ENCODE measurements at places on chromosomes 13 and 19.

DNA sequence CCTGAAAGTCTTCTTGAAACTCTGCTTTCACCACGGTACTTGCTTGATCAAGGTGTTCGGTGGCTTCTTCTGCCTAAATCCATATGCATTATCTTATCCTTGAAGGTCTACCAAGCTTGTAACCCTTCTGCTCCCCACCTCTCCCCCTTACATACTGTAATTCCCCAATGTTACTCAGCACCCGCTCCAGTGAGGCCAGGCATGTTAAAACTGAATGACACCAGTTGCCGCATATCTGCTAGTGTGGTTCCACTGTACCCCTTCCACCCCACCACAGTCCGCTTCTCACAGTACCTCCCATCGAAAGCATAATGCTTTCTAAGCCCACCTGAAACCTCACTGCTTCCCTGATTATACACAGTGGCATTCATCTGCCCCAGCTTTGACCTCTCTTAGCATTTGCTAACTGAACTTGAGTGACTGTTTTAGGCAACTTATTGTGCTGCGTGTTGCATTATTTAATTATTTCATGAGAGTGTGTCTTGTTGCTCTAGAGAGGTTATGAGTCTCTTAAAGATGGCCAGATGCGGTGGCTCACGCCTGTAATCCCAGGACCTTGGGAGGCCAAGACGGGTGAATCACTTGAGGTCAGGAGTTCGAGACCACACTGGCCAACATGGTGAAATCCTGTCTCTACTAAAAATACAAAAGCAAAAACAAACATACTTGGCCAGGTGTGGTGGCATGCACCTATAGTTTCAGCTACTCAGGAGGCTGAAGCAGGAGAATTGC is 87.6 kb upstream of the MBNL2 start:
- no peak for DNase-seq

- DNase-seq, result no peak
Observed at GRCh38 chr19:49339301-49340068, 4.3 kb downstream of the CD37 start.

- DNase-seq, result no peak
Observed at GRCh38 chr13:89832827-89833226, 1514.7 kb upstream of the MIR17HG start.

GRCh38 chr13:42412812-42413483 is 141.0 kb downstream of the AKAP11 start:
- DNase-seq, result no peak

DNA sequence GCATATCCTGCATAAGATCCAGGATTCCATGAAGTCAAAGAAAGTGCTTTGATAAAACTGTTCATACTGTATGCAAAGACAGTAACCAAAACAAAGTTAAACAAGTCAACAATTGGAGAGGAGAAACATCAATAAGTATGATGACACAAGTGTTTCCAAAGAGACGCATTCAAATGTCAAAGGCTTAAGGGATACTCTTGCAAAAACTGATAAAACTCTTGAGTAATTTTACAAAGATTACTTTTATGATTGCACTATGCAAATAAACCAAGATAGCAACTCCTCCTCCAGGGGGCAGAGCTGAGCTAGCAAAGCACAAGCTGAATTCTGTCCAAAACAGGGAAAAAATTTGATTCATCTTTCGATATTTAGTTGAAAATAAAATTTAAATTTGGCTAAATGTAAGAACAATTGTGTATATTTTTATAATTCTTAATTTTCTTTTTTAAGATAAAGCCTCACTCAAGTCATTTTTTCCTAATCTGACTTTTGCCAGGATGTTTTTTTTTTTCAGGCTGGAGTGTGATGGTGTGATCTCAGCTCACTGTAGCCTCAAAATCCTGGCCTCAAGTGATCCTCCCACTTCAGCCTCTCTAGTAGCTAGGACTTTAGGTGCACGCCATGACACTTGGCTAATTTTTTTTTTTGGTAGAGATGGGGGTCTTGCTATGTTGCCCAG is 84.0 kb downstream of the MZT1 start:
- no peak for DNase-seq

DNA sequence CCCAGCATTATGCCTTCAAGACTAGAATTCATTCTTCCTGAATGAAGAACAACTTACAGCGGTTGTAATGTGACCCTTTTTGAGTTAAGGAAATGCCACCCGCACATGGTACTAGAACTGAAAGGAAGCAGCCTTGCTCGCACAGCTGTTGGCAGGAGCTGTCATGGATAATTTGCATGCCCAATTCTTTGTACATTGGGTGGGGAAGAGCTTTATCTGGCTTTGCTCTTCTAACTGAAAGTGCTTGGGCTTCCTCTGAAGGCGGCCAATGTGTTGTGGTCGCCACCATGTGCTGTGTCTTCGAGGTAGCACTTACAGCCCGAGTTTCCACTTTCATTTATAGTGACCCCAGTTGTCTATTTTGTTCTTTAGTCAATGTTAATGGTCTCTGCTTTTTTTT is 3.4 kb downstream of the CCNE1 start:
- DNase-seq, result peak; percentile 23

GRCh38 chr13:30216111-30216510 is 91.2 kb downstream of the KATNAL1 start:
- no peak for DNase-seq

- DNase-seq, result peak; percentile 51
Observed at GRCh38 chr13:113742000-113742441, 17.0 kb upstream of the TMEM255B start.

GRCh38 chr19:43662487-43662886 is 7.5 kb downstream of the PLAUR start:
- no peak for DNase-seq

DNA sequence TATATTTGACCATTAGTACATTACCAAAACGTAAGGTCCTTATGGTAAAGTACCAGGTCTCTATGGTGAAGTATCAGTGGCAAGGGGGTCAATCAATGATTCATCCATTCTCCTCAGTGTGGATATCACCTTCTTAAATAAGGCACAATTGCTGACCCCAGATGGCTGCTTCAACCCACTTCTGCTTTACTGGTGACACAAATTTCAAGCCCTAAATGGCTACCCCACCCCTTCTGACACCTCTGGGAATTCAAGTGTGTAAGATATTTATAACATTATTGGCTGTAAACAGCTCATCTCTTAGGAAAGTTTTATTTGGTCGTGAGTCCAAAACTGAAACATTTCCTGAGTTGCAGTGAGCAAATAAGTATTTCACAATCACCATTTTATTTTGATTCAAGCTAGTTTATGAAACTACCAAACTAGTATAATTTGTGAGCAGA is 7.9 kb upstream of the WBP4 start:
- DNase-seq, result peak; percentile 73

GRCh38 chr13:97140611-97141010 is 81.5 kb upstream of the MBNL2 start:
- no peak for DNase-seq

DNA sequence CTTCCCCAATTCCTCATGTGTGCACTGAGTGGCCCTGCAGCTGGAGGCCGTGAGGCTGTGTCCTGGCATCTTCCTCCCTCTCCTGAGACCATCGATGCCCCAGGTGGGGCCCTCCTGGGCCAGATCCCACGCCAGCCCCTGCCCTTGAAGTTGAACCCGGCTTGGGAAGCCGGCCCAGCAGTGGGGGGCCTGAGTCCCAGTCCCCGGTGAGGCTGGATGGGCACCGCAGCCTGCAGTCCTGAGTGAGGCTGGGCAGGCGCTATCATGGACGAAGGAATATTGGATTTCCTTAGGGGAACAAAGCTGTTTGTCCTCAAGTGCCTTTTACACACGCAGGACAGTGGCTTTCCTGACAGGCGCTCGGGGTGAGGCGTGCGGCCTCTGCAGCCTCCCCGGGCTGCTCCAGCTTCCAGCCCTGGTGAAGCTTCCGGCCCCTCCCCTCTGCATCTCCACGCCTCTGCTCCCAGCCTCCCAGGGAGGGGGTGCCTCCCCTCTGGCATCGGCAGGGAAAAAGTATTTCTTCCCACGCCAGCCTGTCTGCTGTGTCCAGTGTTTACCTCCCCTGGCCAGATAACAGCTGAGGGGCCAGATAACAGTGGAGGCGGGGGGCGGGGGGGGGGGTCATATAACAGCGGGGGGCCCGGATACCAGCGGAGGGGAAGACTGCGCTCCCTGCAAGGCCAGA is 159.5 kb downstream of the KDM4B start:
- DNase-seq, result no peak

GRCh38 chr19:6229951-6230712 is 49.6 kb downstream of the MLLT1 start:
- DNase-seq, result no peak

DNA sequence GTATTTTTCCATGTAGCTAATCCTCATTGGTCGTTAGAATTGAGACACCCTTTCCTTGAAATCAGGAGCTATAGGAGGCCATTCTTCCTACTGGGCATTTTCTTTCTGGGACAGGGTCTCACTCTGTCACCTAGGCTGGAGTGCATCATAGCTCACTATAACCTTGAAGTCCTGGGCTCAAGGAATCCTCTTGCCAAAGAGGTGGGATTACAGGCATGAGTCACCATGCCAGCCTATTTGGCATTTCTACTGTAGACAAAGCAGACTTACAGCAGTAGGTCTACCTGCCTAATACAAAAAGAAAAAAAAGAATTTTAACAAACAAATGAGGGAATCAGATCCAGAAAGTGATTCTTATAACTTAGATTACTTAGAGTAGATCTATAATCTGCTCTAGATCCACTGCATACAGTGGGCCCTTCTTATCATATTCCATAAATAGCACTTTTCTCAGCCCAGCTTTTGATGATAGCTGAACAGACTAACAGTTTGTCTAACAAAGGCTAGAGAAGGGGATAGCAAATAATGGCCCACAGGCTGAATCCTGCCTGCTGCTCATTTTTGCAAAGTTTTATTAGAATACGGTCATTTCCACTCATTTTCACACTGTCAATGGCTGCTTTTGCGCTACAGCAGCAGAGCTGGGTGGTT is 36.7 kb upstream of the USPL1 start:
- DNase-seq, result no peak

- no peak for DNase-seq
Observed at GRCh38 chr13:22562116-22562515, 618.7 kb upstream of the SGCG start.

- DNase-seq, result no peak
Observed at GRCh38 chr13:98089246-98089645, 53.6 kb upstream of the FARP1 start.

- no peak for DNase-seq
Observed at GRCh38 chr13:106348075-106348840, 187.2 kb downstream of the EFNB2 start.

DNA sequence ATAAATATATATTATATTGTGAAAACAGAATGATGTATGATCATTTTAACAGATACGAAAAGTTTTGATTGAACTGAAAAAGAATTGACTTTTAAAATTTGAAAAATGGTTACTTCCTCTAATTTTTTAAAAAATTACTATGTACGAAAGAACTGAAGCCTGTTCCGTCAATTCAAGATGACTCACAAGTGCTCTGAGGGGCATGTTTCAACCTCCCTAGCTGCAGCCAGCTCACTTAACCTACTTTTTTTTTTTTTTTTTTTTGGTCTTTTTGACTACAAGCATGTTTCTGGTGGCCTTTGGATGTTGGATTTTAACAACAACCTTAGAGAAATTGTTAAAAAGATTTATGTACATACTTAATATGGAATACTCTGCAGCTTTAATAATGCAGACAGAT is 1139.3 kb downstream of the DIAPH3 start:
- DNase-seq, result no peak

GRCh38 chr19:8367327-8368001 is 3.5 kb downstream of the ANGPTL4 start:
- DNase-seq, result no peak

GRCh38 chr19:51076631-51077213 is 6.0 kb downstream of the KLK14 start:
- no peak for DNase-seq

- DNase-seq, result peak; percentile 10
Observed at GRCh38 chr13:112179421-112179820, 112.5 kb downstream of the SOX1 start.

- DNase-seq, result peak; percentile 63
Observed at GRCh38 chr19:3108775-3109174, 14.6 kb downstream of the GNA11 start.

DNA sequence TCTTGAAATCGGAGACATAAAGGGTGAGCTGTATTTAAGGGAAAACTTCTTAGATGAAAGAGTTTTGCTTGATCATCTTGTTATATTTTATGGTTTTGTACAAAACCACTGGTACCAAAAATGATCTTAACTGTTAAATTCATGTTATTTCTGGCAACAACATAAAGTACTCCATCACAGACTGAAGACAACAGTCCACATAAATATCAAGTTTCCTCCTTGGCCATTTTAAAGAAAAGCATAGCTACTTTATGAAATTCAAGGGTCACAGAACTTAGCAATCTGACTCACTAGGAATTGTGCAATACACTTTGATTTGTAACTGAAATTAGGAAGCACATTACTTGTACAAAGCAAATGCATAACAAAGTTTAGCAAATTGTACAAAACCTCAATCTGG is 66.3 kb downstream of the TBC1D4 start:
- DNase-seq, result no peak

DNA sequence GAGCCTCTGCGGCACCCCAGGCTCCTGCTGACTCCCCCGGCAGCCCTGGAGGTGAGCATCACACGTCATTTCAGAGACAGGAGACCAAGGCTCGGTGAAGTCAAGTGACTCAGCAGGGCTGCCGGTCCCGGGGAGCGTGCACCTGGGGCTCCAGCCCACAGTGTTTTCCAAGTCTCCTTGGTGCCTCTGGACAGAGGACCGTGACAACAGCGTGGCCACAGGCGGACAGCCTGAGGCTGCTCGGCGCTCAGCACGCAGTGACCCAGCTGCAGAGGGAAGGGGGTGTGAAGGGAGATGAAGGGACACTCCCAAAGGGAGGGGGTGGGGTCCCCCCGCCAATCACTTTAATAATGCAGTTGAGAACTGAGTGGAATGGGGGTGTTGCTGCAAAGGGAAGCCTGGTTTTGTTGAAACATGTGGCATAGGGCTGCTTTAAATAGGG is 17.5 kb upstream of the ASPDH start:
- no peak for DNase-seq

DNA sequence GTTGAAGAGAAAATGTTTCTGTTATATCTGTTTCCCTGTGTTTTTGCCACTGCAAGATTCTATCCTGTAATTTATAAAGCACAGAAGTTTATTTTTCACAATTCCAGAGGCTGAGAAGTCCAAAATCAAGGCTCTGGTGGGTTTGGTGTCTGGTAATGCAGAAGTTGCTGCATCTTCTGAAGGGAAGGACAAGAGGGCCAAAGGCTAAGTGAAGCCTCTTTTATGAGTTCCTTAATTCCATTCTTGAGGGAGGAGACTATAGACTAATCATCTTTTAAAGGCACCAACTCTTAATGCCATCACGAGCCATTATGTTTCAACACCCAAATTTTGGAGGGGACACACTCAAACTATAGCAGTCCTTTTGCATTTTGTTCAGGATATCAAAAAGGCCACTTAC is 34.1 kb upstream of the WDFY2 start:
- no peak for DNase-seq

- DNase-seq, result peak; percentile 84
Observed at GRCh38 chr19:1259206-1259875, 9.8 kb upstream of the CIRBP start.

Data from CD4-positive, alpha-beta T cell treated with Interleukin-15 for 1 hour (primary cell).